ENCODE measurements at places on chromosomes 13 and 19.

- no peak for DNase-seq
Measured at GRCh38 chr13:97460004-97460775, 26.2 kb downstream of the RAP2A start.

DNA sequence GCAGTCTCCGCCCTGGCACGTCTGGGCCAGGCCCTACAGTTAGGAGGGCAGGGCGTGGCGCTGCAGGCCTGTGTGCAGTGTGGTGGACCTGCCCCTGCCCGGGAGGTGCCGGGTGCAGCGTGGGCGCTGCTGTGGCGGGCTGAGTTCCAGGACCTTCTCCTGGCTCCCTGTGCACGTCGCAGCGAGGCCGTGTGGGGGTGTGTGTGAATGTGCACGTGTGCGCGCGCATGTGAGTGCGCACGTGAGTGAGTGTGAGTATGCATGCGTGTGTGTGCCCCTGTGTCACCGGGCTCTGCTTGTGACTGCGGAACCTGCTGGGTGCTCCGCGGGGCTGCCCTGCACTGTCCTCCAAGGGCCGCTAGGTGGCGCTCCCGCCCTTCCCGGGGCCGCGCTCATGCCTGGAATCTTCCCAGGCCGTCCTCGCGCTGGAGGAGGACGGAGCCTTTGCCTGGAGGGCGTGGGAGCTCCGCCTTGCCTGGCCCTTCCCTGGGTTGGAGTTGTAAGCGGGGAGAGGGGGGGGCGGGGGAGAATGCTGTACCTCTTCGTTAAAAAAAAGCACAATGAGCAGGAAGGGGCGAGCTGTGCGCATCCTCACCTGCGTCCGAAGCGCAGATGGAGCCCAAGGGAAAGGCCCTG, 79.3 kb downstream of the KDM4B start:
- DNase-seq = peak; percentile 61

GRCh38 chr19:52542984-52543664, 15.7 kb downstream of the ZNF808 start:
- DNase-seq = no peak

GRCh38 chr13:20291675-20292074, 59.6 kb upstream of the GJB6 start:
- no peak for DNase-seq

DNA sequence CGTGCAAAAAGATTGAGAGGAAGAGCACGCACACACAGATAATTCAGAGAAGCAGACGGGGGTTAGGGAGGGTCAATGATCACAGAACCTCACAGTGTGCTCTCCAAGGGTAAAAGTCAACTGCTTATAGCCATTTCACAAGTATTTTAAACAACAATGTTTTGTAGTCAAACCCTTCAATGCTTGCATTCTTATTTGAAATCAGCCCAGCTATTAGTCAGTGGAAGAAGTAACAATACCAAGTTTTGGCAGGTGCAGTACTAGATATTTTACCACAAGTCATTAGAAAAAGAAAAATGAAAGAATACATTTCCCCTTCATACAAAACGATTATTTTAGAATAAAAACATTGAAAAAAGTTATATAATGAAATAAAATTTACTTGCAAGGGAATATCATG, 2.6 kb downstream of the CSNK1A1L start:
- DNase-seq = no peak

GRCh38 chr13:110197026-110197425, 109.9 kb downstream of the COL4A1 start:
- DNase-seq = no peak

DNA sequence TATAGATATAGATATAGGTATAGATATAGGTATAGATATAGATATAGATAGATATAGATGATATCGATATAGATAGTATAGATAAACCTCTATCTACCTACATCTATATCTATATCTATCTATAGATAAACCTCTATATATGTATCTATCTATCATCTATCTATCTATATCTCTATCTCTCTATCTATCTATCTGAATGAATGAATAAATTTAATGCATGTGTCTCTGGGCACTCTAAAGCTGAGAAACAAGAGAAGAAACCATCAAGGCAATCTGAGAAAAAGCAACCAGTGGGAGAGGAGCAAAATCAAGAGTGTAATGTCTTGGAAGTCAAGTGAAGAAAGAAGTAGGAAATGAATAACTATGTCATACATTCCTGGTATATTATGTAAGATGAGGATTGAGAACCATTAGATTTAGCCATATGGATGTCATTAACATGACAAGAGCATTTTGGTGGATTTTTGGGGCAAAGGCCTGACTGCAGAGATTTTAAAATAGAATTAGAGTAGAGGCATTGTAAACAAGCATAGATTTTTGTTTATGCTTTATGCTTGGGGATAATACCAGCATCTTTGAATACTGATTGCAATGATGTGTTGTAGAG, 1262.7 kb upstream of the MIR17HG start:
- no peak for DNase-seq

- peak; percentile 62 for DNase-seq
Measured at GRCh38 chr19:39212375-39212742, 8.3 kb upstream of the SYCN start.

GRCh38 chr13:60575142-60575541, 178.1 kb downstream of the TDRD3 start:
- no peak for DNase-seq

- no peak for DNase-seq
Measured at GRCh38 chr19:31716826-31717225, 367.6 kb upstream of the TSHZ3 start.
